ENCODE measurements at places on chromosomes 5 and 9. TPM values are rescaled to one million over a fixed set of nuclear protein-coding genes. Genes with fewer than 3 reads are reported as not detected.

GRCh38 chr5:135571066-135571609, 7.7 kb downstream of the CXCL14 start:
- DNase-seq: no peak

DNA sequence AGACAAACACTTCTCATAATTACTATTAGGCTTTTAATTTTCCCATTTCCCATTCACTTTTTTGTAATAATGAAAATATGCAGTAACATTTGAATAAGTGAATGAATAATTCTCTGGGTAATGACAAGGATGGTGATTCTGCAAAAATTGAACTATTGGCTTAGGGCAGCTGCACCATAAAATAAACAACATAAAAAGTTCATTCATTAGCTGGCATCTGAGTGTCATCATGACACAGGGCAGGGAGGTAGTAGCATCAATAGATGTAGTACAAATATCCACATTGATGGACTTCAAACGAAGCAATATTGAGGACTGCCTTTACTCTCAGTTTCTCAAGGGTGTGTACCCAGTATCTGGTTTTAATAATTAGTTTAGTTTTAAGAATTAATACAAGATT, 4.9 kb downstream of the MEGF10 start:
- DNase-seq: no peak

DNA sequence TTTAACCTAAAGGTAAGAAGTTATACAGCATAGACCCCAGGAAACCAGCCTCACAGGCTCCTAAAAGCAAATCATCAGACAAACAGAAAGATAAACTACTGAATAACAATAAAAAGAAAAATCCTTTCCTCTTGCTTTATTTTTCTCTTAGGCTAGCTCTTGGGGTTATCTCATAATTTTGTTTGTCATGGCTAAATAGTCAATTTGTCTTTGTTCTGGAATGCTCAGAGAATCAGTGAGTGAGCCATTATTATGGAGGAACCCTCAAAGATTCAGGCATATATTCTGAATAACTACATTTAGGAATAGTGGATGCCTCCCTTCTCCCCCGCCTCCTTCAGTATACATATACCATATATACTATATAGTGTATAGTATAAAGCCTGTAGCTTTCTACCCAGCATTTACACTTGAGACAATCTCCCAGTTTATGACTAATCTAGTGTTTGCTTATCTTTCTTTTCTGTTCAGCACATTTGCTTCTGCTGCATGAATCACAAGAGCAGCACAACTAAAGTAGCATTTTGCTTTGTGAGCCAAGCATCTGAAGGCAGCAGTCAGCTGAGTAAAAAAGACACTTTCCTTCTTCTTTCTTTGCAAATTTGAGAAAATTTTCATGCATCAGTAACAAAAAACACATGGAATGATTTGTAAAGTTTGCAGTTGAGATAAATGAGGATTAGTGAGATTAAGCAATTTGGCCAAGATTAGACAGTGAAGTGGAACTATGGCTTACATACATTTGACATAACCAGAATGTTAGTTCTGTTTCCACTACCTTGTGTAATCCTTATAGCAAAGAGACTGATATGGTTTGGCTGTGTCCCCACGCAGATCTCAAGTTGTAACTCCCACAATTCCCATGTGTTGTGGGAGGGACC, 45.3 kb upstream of the PPP3R2 start:
- no peak for DNase-seq

DNA sequence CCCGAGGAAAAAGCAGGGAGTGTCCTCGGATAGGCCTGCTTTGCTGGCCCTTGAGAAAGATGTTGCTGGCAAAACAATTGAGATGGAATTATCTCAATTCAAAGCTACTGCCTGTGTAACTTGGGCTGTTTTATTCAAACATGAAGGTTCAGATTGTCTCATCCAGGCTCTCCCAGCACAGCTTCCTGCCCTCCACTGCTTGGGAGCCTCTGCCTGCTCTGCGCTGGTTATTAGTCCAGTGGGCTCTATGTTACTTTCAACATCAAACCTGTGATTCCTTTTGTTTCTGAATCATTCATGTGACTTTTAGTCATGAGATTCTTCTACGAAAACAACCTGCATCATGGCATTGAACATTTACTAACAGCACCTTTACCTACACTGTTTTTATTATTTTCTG, 123.2 kb downstream of the SNCAIP start:
- DNase-seq: no peak

- DNase-seq: no peak
These were observed 1147.5 kb upstream of the C9orf72 start for GRCh38 chr9:28720746-28721145.

- no peak for DNase-seq
These were observed 76.5 kb upstream of the PJA2 start for GRCh38 chr5:109486200-109486804.

DNA sequence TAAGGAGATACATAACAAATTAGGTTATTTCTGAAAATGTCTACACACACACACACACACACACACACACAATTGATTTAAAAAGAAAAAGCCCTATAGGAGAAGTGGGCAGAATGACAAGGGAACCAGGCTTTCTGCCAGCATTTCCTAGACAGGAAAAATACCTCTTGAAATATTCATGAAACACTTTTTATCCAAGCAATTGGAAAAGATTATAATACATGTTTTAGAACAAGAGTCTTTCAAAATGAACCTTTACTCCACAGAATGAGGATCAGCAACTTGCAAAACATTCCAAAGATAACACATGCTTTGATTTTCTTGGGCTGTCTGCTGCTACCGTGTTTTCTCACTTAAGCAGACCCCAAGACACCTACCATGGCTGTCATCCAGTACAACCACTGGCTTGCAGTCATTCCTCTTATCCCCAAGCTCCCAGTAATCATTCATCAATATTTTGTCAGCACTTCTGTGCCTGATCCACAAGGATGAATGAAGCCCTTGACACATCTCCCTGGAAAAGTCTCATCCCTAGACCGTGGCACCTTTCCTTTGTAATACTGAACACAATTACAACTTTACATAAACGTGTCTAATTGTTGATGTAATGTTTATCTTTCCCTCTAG, 717.1 kb upstream of the ZNF608 start:
- DNase-seq: no peak

GRCh38 chr9:117733465-117733864, 29.3 kb downstream of the TLR4 start:
- DNase-seq: no peak

DNA sequence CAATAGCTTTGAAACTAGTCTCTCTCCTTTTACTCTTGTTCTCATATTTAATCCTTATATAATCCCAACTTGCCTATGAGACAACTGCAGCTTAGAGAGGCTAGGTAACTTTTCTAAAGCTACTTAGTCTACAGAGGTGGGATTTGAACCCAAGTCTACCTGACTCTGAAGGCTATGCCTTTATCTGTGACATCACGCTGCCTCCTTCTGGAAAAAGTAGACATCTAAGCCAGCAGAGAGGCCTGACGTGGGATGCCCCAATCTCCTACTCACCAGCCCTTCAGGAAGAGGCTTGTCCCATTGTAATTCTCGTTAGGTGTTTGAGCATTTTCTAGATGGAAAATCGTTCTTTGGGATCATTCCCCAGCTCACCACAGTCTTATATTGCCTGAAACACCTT, 167.5 kb downstream of the HSPA4 start:
- no peak for DNase-seq

Gene CCIN
- polyA plus RNA-seq: 0.40 TPM

Gene LCN6
- not detected for polyA plus RNA-seq

Gene COL23A1
- 4.9 TPM for polyA plus RNA-seq

Gene NLN
- 40.3 TPM for polyA plus RNA-seq

Gene GABRA1
- not detected for polyA plus RNA-seq

Gene RNF224
- 8.0 TPM for polyA plus RNA-seq
